ENCODE measurements at places on chromosomes 3 and 15.

- DNase-seq, result no peak
Measured at GRCh38 chr3:43014956-43015355, 35.8 kb downstream of the GASK1A start.

DNA sequence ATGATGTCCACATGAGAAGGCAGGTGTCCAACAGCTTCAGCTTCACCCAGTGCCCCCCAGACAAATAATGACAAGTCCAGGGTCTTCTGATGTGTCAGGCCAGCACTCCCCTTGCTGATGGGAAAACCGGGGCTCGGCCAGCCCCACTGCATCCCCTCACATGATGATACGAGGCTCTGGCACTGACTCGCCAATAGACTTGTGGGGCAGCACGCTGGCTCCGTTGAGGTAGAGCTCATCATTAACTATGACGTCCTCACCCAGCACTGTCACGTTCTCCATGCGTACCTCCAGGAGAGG, 2.1 kb upstream of the AMIGO3 start:
- DNase-seq, result no peak

- DNase-seq, result no peak
Measured at GRCh38 chr15:34725556-34725955, 29.2 kb downstream of the GJD2 start.

- DNase-seq, result no peak
Measured at GRCh38 chr3:188433521-188434150, 279.7 kb downstream of the LPP start.

DNA sequence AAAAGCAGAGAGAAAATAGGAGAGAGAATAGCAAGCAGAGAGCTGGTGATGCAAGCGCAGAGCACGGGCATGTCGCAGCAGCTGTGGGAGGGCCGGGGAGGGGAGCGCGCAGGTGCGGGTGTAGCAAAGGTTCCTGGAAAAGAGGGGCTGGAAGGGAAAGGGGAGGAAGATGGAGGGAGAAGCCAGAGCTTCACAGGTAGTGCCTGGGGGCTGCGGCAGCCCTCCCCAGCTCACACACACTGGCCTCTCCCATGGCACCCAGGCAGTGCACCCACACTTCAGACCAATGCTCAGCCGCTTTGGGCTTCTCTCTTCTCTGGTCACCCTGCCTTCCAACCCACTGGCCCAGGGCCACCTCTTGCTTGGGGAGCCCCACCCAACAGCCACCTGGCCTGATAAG, 72.1 kb downstream of the ADAMTS7 start:
- no peak for DNase-seq
